ENCODE measurements at places on chromosomes 1 and 21.

- DNase-seq: no peak
Observed at GRCh38 chr21:26933448-26933847, 33.4 kb downstream of the ADAMTS5 start.

DNA sequence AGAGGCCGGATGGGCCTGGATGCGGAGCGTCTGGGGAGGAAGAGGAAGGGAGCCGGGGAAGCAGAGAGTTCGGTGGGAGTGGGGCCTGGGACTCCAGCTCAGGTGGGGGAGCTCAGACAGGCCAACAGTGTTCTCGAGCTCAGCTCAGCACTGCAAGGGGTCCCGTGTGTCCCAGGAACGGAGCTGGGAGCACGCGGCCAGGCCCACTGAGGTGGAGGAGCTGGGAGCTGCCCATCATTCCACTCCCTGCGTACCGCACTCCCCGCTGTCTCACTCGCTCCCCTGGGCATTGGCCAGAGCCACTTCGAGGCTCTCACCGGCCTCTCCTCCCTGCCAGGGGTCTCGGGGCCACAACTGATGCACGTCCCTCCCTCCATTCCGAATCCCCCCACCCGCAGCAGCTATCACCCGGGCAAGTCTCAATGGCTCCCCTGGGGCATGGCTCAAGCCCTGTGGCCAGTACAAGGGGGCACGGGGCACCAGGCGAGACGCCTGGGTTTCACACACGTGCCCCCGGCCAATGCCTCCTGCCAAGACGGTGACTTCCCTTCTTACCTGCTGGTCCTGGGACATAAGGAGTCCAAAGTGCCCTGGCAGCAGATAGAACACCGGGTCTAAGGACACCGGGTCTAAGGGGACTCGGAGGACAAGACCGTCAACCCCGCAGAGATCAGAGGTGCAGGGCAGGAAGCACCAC, 30.3 kb upstream of the COL6A2 start:
- no peak for DNase-seq

GRCh38 chr1:206706298-206706791, 21.6 kb downstream of the MAPKAPK2 start:
- no peak for DNase-seq

GRCh38 chr1:220880362-220880670, 1.1 kb downstream of the HLX start:
- no peak for DNase-seq

GRCh38 chr1:20486457-20487235, 636 bp upstream of the CAMK2N1 start:
- peak; percentile 92 for DNase-seq

- peak; percentile 45 for DNase-seq
Observed at GRCh38 chr1:227318853-227319607, 738 bp upstream of the CDC42BPA start.

GRCh38 chr1:7508934-7509519, 262.1 kb upstream of the VAMP3 start:
- no peak for DNase-seq

DNA sequence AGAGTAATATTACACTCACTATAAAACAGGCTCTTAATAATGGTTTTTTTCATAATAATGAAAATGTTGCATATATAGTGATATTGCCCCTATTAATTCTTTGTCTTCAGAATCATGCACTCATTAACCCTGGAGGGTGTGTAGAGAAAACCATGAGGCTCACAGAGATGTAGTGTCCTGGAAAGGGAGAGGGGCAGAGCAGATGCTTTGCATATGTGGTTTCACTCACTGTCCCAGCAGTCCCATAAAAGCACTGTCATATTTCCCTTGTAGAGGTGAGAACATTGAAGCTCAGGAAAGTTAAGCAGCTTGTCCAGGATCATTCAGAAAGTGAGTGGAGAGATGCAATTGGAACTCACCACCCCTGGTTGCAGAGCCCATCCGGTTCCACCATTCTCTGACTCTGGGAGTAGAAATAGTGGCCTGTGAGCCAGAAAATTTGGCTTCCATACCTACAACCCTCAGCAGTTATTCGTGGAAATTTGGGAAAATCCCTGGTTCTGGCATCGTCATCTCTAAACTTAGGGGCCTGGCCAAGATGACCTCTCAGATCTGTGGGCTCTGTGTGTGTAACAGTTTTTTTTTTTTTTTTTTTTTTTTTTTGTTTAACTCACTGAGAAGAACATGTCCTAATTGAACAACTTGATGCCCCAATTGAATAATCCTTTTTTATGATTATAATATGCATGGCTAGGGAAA, 86.4 kb downstream of the RGL1 start:
- no peak for DNase-seq

DNA sequence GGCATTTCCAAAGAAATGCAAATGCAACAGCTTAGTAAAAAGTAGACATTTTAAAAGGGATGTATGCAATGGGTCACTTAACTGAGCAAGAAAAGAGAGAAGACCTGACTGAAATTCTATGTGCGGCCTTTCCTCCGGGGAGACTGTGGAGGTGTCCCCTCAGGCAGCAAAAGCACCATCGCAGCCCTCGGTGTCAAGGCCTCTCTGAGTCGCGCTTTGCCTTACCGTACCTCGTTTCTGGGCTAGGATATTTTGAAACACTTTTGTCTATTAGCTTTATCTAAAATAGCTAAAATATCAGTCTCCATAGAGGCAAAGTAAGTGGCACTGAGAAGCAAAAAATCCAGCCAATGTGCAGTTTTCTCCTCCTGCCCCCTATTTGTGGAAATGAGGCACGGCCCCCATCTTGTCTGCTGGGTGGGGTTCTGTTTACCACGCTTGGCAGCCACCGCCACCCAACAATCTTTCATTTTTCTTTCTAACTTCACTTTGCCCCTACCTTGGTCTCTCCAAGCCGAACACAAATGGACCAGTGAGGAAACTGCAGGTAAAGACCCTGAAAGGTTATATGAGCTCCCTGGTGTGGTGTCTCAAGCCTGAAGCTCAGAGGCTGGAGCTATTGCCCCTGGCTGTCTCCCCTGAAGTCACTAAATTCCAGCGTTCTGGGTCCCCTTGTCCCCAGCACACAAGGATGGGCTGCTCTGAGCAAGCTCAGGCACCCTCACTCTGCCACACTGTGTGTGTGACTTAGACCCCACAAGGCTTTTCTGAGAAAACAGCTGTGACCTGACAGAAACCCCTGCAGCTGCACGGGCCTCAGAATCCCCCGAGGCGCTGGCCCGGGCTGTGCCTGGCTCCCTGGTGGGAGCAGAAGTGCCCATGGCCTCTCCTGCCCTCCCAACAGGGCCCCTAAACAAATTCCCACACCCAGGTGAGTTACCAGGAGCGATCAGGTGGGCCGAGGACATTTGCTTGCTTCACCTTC, 1.6 kb downstream of the CD247 start:
- DNase-seq: no peak

GRCh38 chr1:12126781-12127180, 40.0 kb upstream of the TNFRSF1B start:
- DNase-seq: no peak

DNA sequence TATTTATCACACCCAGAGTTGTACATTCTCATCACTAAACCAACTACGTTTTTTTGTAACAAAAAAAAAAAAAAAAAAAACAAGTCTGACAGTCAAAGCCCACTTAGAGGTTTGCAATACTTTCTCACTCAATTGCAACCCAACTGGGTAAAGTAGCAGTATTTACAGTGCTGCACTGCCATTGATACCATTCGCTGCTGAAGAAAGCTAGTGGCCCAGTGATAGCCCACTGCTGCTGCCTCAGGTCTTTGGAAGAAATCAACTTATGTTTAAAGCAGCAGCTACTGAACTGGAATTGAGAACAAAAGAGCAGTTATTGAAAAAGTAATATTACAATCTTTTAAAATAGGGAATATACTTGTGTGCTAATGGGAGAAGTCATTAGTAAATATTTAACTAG, 2.7 kb downstream of the HNRNPU start:
- no peak for DNase-seq

DNA sequence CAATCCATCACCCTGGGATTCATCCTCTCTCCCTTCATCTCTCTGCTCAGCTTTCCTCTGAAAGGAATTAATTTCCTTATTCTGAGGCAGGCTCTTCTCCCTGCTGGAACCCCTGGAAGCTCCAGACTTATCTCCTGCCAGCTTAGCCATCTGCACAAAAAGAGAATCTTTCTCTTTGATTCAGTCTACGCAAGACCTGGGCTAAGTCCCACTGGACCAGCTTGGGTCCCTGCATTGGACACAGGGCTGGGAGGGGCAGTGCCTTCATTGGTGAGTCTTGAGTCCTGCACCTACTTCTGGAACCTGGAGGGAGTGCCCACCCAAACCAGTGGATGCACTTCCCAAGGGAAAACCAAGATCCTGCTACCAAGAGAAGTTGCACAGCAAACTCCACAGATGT, 271.7 kb upstream of the CSF3R start:
- DNase-seq: no peak

- DNase-seq: no peak
Observed at GRCh38 chr1:58763214-58763613, 20.6 kb downstream of the JUN start.

GRCh38 chr1:210081494-210081893, 143.5 kb downstream of the SYT14 start:
- no peak for DNase-seq

DNA sequence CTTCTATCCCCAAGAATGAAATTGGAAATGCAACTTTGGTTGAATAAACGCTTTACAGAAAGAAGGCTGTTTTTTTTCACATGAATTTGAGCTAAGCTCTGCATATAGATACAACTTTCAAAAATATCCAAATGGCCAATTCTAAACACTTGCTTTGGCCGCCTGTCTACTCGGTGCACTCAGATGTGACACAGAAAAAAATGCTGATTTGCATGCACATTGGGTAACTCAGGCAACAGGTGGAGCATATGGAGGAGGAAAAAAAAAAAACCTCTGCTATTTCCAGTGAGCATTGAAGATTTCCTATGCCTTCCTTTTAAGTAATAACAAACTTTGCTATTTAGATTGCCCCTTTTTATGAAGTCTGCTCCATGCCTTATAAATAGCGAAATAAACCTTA, 262.5 kb downstream of the GRIK1 start:
- no peak for DNase-seq

- no peak for DNase-seq
Observed at GRCh38 chr1:183030053-183030452, 6.8 kb downstream of the LAMC1 start.

DNA sequence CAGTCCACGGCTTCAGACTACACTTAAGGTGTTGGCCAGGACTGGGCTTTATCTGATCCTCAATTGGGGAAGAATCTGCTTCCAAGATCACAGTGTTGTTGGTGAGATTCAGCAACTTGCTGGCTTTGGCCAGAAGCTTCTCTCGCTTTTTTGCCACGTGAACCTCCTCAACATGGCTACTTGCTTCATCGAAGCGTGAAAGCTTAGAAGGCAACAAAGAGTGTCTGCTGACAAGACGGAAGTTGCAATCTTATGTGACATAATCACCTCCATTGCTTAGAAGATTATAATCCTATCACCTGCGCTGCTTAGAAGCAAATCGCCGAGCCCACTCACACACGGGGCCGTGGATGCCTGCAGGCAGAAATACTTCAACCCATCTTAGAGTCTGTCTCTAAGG, 10.4 kb upstream of the ITPKB start:
- no peak for DNase-seq

DNA sequence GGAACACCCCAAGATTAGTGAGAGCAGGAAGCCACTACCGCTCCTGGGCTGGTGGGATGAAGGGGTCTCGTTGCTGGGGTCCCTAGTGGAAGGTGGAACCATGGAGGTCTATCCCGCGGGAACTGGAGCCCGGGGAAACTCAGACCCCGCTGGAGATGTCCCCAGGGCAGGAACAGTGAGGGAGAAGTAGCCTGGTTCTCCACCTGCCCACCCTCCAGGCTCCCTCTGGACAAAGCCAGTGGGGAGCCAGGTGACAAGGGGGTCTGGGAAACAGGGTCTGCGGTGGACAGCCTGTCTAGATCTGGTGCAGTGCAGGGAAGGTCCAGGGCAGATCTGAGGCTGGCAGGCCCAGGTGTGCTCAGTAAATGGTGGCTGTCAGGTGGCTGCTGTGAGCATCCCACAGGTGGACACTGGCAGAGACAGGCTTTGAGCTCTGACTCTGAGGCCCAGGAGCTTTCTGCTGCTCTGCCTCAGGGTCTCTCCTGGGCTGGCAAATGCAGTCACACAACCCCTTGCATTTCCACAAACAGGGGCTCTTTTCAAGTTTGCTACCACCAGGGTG, 88.0 kb upstream of the TLR5 start:
- DNase-seq: no peak

DNA sequence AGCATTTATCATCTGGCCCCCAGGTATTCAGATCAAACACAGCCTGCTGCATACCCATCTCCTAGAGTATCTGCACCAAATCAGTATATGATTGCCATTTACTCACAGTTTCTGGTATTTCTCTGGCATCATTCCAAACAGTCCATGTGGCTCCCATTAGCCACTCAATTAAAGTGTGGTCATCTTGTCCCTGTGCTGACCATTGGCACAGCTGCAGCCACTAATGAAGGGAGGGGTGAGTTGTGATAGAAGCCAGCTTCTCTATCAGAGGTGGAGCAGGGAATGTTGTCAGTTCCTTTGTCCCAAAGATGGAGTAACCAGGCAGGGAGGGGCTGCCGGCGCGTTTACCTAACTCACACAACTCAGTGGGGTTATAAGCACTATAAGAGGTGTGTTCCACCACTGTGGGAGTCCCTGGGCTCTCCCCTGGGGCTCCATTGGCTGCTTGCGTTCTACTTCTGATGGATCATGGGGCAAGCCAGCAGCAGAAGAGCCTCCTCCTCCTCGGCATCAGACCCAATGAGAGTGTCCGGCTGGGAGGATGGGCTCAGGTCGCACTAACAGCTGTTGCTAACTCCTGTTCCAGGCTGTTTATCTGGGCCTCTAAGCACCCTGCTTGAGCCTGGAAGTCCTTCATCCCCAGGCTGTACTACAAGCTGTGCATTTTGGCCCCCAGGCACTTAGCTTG, 108.6 kb downstream of the GDAP2 start:
- no peak for DNase-seq

DNA sequence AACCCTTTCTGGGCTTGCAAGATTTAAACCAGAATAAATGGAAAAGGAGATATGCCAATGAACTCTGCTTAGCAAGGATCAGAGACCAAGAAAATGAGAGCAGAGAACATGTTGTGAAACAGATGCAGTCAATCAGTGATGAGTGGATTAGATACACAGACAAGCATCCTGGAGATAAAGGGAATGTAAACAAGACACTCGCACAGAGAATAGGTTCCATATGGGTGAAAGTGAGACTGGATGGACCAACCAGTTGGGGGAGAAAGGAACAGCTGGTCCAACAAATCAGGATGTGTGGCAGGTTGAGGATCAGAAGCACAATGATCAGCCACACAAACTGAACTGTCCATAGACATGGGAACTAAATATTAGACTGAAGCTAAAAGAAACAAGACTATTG, 338.2 kb downstream of the ASTN1 start:
- no peak for DNase-seq

- peak; percentile 51 for DNase-seq
Observed at GRCh38 chr1:160911441-160911840, 26.5 kb upstream of the ITLN1 start.

Measured in K562 (cell line).